Muscle of leg (tissue), 16 donors: ENCODE measurements at places on chromosomes 5 and 9. TPM values are rescaled to one million over a fixed set of nuclear protein-coding genes. Genes with fewer than 3 reads are reported as not detected.

LCN1 gene
- total RNA-seq: not detected

GPR150 gene
- 0.09 TPM for total RNA-seq

TSLP gene
- total RNA-seq: 0.09 TPM

ZFP2 gene
- 2.9 TPM for total RNA-seq

PCDHB3 gene
- total RNA-seq: 1.8 TPM

GLDC gene
- 0.27 TPM for total RNA-seq

BTNL3 gene
- total RNA-seq: not detected
